Osteocyte (in vitro differentiated cells): ENCODE measurements at places on chromosomes 4 and X. TPM values are rescaled to one million over a fixed set of nuclear protein-coding genes. Genes with fewer than 3 reads are reported as not detected.

DNA sequence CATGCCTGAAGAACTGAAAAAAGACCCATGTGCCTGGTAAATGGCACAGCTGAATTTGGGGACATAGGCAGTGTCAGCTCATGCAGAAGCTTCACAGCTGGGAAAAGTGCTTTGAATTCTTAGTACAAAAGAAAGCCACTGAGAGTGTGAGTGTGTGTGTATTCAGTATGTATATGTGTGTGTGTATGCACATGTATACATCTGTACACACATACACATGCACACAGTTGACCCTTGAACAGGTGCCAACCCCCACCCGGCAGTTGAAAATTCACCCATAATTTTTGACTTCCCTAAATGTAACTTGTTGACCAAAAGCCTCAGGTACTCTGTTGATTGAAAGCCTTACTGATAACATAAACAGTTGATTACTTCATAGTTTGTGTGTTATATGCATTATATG, 49.5 kb upstream of the ENPP6 start:
- peak; percentile 17 for DNase-seq

Gene DCLK2
- 12.6 and 14.1 TPM in 2 replicates for total RNA-seq

DNA sequence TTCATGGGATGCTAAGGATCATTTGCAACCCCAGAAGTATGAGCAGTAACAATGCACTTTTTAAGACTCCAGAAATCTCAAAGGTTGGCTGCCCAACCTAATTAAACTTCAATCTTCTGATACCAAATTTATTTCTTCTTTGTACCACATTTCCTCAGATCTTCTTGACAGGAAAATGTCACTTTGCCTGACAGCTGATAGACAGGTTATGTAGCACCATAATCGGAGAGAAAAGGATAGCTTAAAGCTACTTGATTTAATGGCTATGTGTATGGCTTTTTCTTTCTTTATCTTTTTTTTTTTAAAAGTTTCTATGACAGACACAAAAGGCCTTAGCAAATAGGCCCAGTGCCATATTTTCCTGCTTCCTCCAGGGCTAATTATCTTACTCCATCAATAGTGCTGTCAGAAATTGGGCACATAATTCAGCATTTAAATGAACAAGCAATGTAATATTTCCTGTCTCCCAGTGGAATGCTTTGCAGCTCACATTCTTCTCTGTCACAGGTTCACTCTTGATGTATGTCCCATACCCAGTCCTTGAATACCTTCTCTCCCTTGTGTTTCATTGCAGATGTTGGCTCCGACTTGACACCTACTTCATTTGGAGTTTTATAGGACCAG, 795.7 kb downstream of the ADGRL3 start:
- DNase-seq = no peak

DNA sequence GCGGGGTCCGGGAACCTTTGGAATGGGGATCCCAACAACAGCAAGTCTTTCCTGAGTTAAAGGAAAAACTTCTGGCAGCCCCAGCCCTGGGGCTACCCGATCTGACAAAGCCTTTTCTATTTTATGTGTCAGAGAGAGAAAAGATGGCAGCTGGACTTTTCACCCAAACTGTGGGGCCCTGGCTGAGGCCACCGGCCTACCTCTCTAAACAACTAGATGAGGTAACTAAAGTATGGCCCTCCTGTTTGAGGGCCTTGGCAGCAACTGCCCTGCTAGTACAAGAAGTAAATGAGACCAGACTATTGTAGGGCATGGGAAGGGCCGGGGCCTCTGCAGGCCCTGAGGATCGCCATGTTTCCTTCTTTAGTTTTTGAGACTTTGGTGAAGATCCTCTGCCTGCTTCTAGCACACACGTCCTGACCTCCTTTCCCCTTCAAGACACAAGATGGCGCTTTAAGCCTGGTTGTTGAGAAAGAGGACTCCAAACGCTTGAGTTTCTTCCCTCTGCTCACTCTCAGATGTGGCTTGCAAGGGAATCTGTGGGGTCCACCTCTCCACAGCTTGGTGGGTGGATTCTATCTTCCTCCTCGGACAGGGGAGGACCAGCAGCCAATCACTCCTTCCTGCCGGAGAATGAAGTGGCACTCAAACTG, 18.5 kb upstream of the DRD5 start:
- DNase-seq = no peak

- no peak for DNase-seq
Observed at GRCh38 chr4:70365479-70365878, 4.9 kb downstream of the SMR3A start.

GRCh38 chr4:15531792-15532191, 62.1 kb downstream of the CC2D2A start:
- no peak for DNase-seq

DNA sequence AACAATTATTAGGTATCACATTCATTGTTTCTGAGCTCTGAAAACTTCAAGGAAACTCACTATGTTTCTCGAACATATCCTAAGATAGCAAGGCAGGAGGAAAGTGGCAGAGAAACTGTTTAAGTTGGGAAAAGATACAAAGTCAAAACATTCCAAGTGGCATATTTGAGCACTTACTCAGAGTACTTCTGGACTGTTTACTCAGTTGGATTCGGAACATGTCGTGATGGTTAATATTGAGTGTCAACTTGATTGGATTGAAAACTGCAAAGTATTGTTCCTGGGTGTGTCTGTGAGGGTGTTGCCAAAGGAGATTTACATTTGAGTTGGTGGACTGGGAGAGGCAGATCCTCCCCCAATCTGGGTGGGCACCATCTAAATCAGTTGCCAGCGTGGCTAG, 298.3 kb downstream of the IL1RAPL2 start:
- no peak for DNase-seq

GRCh38 chrX:19677121-19677520, 161.8 kb upstream of the MAP3K15 start:
- DNase-seq = no peak

- no peak for DNase-seq
Observed at GRCh38 chrX:16882169-16882568, 12.0 kb upstream of the RBBP7 start.

- no peak for DNase-seq
Observed at GRCh38 chrX:48573690-48574269, 504 bp upstream of the RBM3 start.

DNA sequence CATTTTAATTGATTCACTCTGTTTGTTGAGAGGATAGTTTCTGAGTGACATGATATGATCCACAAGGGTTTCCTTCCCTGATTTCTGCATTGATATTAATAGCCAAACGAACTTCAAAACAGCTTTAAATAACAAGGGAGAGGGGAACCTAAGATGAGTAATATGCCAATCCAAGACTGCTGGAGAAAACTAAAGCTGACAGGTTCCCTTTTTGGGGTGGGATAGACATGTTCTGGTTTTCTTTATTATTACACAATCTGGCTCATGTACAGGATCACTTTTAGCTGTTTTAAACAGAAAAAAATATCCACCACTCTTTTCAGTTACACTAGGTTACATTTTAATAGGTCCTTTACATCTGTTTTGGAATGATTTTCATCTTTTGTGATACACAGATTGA, 182.2 kb downstream of the AR start:
- DNase-seq = no peak

DNA sequence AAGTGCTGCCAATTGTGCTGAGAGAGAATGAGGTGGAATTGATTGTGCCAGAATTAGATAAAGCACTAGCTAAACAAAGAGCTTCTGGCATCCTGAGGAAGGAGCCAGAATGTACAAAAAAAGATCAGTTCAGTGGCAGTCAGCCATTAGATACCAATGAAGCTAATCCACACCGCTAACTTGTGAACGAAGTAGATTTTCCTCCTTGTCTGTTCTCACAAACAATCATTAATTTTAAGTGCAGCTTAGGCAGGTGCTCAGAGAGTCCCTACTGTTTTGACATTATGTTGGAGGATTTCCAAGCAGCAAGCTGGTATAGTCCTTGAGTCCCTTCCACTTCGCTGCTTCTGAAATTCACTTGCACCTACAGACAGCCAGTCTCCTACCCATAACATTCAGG, 617.4 kb downstream of the CENPC start:
- DNase-seq = no peak

DNA sequence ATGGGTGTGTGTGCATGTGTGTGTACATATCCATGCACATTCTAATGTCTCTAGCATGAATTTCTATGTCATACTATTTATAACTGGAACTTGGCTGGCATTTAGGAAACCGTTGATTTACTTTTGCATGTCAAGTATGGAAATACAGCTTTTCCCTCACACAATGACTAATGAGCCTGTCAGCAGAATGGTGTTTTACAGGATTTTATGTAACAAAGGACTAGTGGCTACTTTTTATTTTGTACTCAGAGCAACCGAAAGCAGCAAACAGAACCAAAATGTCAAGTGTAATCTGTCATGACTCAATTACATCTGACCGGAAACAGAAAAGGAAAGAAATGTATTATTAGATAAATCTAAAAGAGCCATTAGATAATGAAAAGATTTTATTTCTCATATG, 1911.5 kb upstream of the AGA start:
- no peak for DNase-seq

- no peak for DNase-seq
Observed at GRCh38 chr4:61827907-61828391, 627.8 kb downstream of the ADGRL3 start.

- DNase-seq = no peak
Observed at GRCh38 chr4:40886931-40887763, 137.4 kb downstream of the NSUN7 start.

DNA sequence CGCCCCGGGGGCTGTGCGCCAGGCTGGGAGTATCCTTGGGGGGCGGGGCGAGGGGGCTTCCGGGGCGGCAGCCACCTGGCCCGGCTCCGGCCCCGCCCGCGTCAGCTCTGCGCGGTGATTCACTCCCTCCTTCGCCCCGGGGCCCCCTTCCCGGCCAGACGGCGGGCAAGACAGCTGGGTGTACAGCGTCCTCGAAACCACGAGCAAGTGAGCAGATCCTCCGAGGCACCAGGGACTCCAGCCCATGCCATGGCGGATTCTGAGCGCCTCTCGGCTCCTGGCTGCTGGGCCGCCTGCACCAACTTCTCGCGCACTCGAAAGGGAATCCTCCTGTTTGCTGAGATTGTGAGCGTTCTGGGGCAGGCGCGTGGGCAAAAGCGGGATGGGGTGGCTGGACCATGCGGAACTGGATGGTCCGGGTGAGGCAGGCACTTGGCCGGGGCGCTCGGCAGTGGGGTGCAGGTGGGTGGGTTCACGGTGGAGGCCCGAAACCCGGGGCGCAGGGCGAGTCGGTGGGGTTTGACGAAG, at the start of gene PLP2:
Gene PLP2 (plus strand): TSS at position 147 of the 528 bp plus-strand sequence. CDS start 103 bp downstream, at position 250.
- no peak for DNase-seq
